H54 (cell line): ENCODE measurements at places on chromosomes 13 and 19.

DNA sequence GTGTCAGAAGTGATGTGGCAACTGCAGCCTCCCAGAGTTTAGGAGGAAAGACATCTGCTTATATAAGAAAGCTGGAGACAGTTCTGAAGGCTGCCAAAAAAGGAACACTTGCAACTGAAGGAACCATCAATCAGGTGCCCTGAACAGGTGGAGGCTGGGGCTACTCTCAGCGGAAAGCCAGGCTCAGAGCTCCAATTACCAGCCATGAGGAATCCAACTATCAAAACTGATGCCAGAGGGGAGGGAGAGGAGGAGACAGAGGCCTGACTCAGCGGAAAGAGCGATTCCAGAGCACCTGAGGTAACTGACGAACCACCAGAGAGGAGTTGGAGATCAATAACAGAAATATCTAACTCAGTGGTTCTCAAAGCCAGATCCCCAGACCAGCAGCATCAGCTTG, 24.3 kb downstream of the LEUTX start:
- no peak for DNase-seq

- no peak for DNase-seq
These were observed 3.1 kb upstream of the PTPRH start for GRCh38 chr19:55212447-55212846.

DNA sequence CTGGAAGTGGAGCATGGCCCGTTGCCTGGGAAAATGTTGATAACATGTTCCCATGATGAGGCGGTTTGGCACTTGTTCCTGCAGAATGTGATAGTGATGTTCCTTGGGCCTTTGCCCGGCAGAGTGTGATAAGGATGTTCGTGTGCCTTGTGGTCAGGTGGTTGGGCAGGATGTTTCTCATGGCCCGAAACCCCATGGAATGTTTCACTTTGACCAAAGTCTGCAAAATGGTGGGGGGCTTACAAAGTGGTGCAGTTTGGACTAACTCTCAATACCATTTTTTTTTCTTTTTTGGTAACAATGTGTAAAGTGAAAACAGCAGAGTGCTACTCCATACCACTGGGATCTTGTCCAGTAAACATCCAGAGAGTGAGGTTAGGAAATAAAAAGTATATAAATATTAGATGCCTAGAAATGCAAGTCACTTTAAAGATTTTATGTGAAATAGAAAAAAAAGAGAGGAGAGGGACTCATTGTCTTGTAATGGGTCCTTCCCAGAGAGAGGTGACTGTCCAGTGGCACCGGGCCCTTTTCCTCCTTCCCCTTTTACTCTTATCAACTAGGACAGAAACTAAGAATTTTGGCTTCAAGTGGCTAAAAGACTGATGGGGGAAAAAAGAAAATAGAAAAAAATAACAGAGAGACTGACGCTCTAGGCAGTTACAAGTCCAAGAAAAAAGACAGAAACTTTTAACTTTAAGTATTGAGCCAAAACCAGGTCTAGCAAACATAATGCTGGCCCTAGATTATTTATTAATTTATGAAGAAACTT, 5.7 kb downstream of the FPR3 start:
- no peak for DNase-seq

- no peak for DNase-seq
These were observed 78.6 kb upstream of the MAB21L1 start for GRCh38 chr13:35554972-35555623.

DNA sequence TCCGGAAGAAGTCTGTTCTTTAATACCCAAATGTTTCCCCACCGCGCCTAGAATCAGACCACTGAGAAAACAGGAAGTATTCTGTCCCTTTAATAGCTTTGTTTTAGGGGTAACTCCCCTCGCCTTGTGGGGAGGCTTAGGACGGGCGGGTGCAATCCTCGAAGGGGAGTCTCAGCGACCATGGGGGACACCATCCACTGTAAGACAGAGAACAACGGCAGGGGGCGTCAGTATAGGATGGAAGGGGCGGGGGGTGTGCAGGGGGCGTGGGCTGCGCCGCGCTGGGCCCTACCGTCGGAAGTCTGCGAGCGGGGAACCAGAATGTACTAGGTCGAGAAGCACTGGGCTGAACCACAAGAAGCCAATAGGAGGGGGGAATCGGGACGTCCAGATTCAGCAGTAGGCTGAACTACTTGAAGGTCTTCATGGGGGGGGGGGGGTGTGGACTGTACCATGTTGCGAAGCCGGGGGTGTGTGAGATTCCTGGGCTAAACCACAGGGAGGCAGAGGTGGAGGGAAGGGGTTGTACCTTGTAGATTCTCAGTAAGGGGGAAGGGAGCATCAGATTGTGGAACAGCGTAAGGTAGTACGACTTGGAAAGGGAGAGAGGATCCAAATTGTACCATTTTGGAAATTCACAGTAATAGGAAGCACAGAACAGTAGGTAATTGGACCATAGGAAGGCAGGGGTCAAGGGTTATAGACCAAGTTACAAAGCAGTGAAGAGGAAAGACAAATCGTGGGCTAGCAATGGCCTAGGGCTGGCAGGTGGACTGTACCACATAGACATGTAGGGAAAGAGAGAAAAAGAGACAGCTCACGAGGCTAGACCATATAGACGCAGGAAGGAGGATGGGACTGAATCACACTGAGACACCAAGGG, 1.0 kb upstream of the DBP start:
- no peak for DNase-seq

DNA sequence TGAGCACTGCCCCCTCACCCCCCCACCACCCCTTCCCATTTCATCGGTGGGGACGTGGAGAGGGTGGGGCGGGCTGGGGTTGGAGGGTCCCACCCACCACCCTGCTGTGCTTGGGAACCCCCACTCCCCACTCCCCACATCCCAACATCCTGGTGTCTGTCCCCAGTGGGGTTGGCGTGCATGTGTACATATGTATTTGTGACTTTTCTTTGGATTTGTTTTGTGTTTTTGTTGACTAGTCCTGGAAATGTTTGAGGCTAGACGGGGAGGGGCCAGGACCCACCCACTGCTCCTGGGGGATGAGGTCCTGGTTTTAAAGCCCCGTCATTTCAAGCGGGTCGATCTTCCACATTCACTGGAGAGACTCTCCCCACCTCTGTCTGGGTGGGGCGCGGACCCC, 3.0 kb upstream of the TEKTIP1 start:
- no peak for DNase-seq

GRCh38 chr19:48044561-48044960, 682 bp upstream of the CABP5 start:
- DNase-seq = no peak

DNA sequence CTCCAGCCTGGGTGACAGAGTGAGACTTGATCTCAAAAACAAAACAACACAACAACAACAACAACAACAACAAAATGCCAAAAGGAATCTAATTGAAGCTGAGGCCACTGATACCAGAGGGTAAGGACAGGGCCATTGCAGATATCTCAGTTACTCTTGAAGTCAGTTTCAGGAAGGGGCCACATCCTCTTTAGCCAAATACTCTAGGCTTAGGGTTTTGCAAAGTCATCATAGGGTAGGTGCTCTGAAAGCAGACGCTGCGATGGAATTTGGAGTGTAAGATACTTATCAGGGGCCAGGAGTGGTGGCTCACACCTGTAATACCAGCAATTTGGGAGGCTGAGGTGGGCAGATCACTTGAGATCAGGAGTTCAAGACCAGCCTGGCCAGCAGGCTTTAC, 46.6 kb upstream of the UBAC2 start:
- no peak for DNase-seq

DNA sequence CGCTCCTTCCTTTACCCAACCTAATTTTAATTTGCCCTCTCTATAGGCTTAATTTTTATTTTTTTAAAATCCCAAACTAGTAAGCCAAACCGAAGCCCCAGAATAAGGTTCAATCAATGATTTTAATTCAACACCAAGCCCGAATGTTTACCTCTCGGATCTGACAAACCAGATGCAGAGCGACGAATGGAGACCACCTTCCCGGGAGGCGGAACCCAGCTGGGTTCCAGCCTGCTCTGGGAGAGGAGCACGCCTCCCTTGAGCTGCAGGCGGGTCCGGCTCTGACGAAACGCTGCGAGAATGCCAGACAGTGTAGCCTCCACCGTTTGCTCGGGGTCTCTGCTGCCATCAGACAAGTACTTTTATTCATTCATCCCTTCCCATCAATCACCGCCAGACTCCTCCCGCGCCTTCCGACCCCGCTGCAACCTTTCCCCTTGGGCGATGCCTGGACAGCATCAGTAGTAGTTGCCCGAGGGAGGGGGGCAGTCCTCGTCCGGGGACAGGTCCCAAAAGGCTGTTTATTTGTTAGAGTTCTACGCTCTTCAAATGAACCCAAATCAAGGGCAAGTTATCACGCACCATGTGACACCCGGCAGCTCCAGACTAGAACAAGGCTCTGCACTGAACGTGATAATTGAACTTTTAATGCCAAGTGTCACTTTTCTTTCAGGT, 752 bp upstream of the EDNRB start:
- DNase-seq = no peak

DNA sequence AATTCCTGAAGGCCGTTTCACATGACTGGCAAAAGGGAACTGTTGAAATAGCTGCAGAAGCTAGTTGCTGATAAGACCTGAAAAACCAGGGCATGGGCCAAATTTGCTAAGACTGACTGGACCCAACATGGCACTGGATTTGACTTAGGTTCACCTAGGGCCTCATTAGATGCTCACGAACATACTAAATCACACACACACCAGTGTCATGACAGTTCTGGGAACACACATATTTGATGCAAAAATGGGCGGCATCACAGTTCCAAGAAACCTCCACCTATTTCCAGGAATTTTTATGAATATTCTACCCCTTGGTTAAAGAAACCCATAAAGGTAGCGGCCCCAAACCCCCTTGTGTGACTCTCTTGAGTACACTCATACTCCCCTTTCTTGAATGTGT, 99.6 kb upstream of the OBI1 start:
- DNase-seq = no peak

DNA sequence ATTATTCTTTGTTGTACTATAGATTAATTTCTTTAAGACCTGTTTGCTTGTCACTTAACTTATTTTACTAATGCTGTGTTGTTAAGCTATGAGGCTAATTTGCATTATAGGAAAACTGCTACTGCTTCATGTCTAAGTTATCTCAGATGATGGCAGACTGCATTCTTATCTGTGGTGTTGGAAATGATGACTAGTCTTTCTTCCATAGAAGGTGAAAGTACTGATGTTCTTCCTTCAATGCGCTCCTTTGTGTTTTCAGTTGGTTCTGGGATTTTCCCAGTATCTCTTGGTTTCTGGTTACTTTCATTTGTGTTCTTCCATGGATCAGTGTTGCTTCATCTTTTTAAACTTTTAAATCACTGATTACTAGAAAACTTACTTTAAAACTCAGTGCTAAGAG, 46.9 kb downstream of the TPP2 start:
- DNase-seq = no peak

- no peak for DNase-seq
These were observed 393.1 kb downstream of the KLF12 start for GRCh38 chr13:73741111-73741510.

- DNase-seq = no peak
These were observed 985 bp upstream of the KCNK6 start for GRCh38 chr19:38318660-38319059.

GRCh38 chr13:30905932-30906383, at the start of gene MEDAG:
Gene MEDAG (plus strand): TSS chr13:30906271. CDS start chr13:30906516, 245 bp downstream.
- no peak for DNase-seq

GRCh38 chr19:16457195-16457953, 14.4 kb downstream of the EPS15L1 start:
- DNase-seq = no peak

DNA sequence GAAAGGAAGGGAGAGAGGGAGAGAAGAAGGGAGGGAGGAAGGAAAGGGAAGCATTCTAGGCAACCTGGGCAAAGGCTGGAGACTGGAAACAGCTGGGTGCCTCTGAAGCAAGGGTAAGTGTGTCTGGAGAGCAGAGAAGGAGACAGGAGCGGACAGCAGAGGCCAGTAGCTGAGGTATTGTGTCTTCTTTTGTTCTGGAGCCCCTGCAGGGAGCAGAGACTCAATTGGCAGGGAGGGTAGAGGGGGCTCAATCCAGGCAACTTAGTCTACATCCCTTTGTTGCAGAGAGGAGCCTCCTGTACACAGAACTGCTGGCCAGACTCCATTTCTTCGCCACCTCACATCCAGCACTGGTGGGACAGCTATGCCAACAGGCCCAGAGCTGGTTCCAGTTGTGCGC, 53.2 kb downstream of the NWD1 start:
- no peak for DNase-seq

- DNase-seq = peak; percentile 74
These were observed 19.6 kb downstream of the FUZ start for GRCh38 chr19:49793561-49793840.

DNA sequence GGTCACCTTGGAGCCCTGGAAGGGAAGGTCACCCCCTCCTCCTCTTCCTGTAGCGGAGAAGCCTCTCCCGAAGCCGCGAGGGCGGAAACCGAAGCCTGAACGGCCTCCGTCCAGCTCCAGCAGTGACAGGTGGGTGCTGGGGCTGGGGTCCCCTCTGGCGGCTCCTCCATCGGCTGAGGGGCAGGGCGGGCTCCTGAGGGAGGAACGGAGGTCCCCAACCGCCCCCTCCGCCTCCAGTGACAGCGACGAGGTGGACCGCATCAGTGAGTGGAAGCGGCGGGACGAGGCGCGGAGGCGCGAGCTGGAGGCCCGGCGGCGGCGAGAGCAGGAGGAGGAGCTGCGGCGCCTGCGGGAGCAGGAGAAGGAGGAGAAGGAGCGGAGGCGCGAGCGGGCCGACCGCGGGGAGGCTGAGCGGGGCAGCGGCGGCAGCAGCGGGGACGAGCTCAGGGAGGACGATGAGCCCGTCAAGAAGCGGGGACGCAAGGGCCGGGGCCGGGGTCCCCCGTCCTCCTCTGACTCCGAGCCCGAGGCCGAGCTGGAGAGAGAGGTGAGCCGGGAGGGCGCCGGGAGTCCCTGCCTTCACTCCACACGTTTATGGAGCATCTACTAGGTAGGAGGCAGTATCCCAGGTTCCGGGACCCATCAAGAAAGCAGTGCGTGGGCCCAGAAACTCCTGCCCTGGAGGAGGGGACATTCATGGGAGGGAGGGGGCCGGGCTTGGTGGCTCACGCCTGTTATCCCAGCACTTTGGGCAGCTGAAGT, 22.0 kb downstream of the HDGFL2 start:
- DNase-seq = no peak

DNA sequence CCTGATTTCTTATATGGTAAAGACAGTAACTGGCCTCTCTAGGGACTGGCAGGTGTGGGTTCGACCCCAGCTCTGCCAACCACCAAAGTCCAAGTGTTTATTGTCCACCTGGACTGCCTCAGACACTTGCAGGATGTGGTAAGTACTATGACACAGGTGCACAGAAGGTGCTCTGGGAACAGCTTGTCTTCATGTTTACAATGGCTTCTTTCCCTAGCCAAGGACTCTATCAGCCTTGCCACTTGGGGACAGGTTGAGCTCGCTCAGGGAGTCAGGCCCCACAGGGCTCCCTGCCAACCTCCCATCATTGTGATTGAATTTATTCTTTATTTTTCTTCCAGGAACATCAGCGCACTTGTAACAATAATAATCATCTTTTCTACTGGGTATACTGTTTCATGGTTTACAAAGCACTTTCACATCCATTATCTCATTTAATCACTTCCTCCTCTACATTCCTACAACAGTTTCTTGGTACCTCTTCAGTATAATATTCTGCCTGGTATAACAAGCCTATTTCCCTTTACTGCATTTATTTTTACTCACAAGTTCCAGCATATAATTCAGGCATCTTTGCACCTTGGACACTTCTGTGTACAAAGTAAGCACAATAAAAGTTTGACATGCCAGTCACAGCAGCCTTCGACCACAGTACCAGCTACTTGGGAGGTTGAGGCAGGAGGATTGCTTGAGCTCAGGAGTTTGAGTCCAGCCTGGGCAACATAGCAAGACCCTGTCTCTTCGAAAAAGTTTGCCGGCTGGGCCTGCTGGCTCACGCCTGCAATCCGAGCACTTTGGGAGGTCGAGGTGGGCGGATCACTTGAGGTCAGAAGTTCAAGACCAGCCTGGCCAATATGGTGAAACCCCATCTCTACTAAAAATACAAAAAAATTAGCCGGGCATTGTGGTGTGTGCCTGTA, 24.2 kb upstream of the GATAD2A start:
- DNase-seq = no peak
